ENCODE measurements at places on chromosomes 1 and 21. TPM values are rescaled to one million over a fixed set of nuclear protein-coding genes. Genes with fewer than 3 reads are reported as not detected.

URB2 gene
- total RNA-seq: 11.5 TPM

C8A gene
- not detected for total RNA-seq

SYT2 gene
- total RNA-seq: not detected

MAEL gene
- not detected for total RNA-seq

KRTAP10-3 gene
- total RNA-seq: 3.3 TPM

CD84 gene
- total RNA-seq: 2.1 TPM

GRCh38 chr1:229407206-229408026, 26.5 kb downstream of the ACTA1 start:
- no peak overlapping the region for H3K27ac ChIP-seq
- peaks cover 46% of the 10 kb centered on the region for H3K4me1 ChIP-seq
- peaks cover 70% of the 10 kb centered on the region for H3K27me3 ChIP-seq
- no peak for DNase-seq
- no peaks in the 10 kb centered on the region for H3K36me3 ChIP-seq

- H3K36me3 ChIP-seq: peaks cover 17% of the 10 kb centered on the region
- H3K4me3 ChIP-seq: no peak overlapping the region
- no peak for DNase-seq
- H3K27me3 ChIP-seq: no peaks in the 10 kb centered on the region
- H3K4me1 ChIP-seq: peaks cover 9% of the 10 kb centered on the region
These were observed 959 bp downstream of the AKR7A3 start for GRCh38 chr1:19287436-19288185.

- peaks cover 3% of the 10 kb centered on the region for H3K4me1 ChIP-seq
- no peak for DNase-seq
- H3K4me3 ChIP-seq: no peak overlapping the region
- no peaks in the 10 kb centered on the region for H3K36me3 ChIP-seq
- H3K27ac ChIP-seq: no peak overlapping the region
These were observed 11.0 kb upstream of the C1QA start for GRCh38 chr1:22625262-22625925.

DNA sequence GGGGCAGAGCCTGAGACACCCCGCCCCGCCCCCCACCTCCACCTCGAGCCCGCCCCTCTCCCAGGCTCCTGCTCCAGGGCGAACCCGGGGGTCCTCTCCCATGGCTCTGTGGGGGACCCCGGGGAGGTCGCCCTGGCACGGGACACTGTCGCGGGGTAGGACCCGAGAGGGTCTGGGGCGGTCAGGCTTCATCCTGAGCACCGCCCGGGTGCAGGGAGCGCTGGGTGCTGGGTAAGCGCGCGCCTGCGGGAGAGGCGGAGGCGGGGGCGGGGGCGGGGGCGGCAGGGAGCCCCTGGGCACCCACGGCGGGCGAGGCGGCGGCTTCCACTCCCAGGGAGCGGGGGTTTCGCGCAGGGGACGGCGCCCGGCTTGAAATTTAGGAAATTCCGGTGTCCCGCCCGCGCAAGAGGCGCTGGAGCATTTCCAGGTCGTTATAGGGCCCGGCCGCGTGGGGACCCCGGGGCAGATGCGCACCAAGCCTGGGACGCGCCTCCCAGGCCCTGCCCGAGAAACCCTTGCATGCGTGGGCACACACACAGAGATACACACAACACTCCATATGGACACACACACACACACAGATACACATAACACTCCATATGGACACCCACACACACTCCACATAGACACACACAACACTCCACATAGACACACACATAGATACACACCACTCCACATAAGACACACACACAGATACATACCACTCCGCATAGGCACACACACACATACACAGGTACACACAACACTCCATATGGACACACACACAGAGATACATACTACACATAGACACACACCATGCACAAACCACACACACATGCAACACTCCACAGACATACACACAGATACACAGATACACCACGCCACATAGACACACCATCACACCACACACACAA, 48.7 kb upstream of the SLC19A1 start:
- peaks cover 44% of the 10 kb centered on the region for H3K27me3 ChIP-seq
- no peak overlapping the region for H3K27ac ChIP-seq
- peaks cover 24% of the 10 kb centered on the region for H3K4me1 ChIP-seq
- H3K4me3 ChIP-seq: peak overlapping the region; percentile 48

GRCh38 chr21:42535602-42536171, 22.0 kb downstream of the SLC37A1 start:
- H3K27ac ChIP-seq: no peak overlapping the region
- H3K36me3 ChIP-seq: peaks cover 5% of the 10 kb centered on the region
- peaks cover 10% of the 10 kb centered on the region for H3K4me1 ChIP-seq
- peak; percentile 67 for DNase-seq

- DNase-seq: no peak
- H3K27ac ChIP-seq: no peak overlapping the region
- H3K4me3 ChIP-seq: no peak overlapping the region
- no peaks in the 10 kb centered on the region for H3K27me3 ChIP-seq
- no peaks in the 10 kb centered on the region for H3K36me3 ChIP-seq
These were observed 134.2 kb downstream of the GRIK3 start for GRCh38 chr1:36900128-36900527.

DNA sequence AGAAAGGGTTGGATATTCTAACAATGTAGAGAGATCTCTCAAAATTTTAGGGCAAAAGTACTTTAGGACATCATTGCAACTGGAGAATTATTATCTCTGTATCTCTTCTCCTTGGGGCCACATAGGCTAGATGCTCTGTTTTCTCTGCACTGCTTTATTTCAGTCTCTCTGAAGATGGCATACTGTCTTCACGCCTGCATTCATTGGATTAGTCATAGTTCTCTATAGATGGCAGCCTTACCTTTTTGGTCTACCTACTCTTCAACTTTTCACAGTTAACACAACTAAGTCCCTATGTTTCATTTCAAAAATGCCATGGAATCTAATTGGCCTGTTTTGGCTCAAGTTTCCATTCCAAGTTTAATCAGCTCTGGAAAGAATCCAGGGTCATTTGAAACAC, 1623.3 kb upstream of the B3GALT2 start:
- DNase-seq: no peak
- no peaks in the 10 kb centered on the region for H3K36me3 ChIP-seq
- H3K4me1 ChIP-seq: no peaks in the 10 kb centered on the region

- H3K27ac ChIP-seq: no peak overlapping the region
- DNase-seq: no peak
- peaks cover 4% of the 10 kb centered on the region for H3K4me1 ChIP-seq
- H3K27me3 ChIP-seq: no peaks in the 10 kb centered on the region
These were observed 84.0 kb downstream of the PHTF1 start for GRCh38 chr1:113675302-113675701.

DNA sequence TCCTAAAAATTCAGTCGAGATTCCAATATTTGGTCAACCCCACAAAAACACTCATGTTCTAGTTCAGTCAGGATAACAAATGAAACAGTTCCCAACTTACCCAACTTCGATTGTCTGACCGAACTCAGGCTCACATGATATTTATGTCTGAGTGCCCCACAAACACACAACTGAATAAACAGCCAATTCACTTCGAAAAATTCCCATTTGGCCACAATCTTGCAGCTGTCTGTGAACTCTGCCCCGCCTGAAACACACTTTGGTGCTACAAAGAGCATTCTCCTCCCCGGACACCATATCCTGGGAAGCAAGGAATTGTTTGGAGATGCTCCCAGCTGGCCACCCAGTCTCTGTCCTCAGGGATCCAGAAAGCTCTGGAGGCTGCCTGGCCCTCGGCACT, 52.9 kb upstream of the SIM2 start:
- no peaks in the 10 kb centered on the region for H3K36me3 ChIP-seq
- H3K27me3 ChIP-seq: peaks cover 19% of the 10 kb centered on the region
- no peak for DNase-seq
- H3K27ac ChIP-seq: no peak overlapping the region
- no peaks in the 10 kb centered on the region for H3K4me1 ChIP-seq

DNA sequence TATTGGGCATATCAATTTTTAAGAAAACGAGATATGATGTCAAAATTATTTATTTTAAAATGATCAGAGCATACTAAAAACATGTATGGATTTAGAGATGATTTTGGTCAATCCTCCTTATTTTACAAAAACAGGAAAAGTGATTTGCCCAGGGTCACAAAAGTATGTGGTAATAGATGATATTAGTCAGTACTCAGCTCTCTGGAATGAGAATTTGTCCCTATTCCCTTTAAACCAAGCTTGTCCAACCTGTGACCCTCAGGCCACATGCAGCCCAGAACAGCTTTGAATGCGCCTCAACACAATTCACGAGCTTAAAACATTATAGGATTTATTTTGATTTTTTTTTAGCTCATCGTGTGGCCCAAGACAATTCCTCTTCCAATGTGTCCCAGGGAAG, 104.7 kb downstream of the AKT3 start:
- H3K4me3 ChIP-seq: no peak overlapping the region
- no peaks in the 10 kb centered on the region for H3K36me3 ChIP-seq
- H3K27ac ChIP-seq: no peak overlapping the region
- no peaks in the 10 kb centered on the region for H3K4me1 ChIP-seq
- DNase-seq: no peak
- no peaks in the 10 kb centered on the region for H3K27me3 ChIP-seq

GRCh38 chr1:88472714-88473113, 211.4 kb upstream of the PKN2 start:
- H3K36me3 ChIP-seq: no peaks in the 10 kb centered on the region
- DNase-seq: no peak
- H3K4me1 ChIP-seq: no peaks in the 10 kb centered on the region
- no peak overlapping the region for H3K27ac ChIP-seq

GRCh38 chr1:167676916-167677848, 44.6 kb upstream of the MPZL1 start:
- no peak overlapping the region for H3K4me3 ChIP-seq
- H3K36me3 ChIP-seq: no peaks in the 10 kb centered on the region
- H3K27me3 ChIP-seq: no peaks in the 10 kb centered on the region
- H3K4me1 ChIP-seq: peaks cover 13% of the 10 kb centered on the region

- no peaks in the 10 kb centered on the region for H3K27me3 ChIP-seq
- H3K4me1 ChIP-seq: peaks cover 20% of the 10 kb centered on the region
- H3K4me3 ChIP-seq: no peak overlapping the region
- peaks cover 56% of the 10 kb centered on the region for H3K36me3 ChIP-seq
- H3K27ac ChIP-seq: peak overlapping the region; percentile 61
These were observed 31.7 kb upstream of the AGO1 start for GRCh38 chr1:35851132-35851869.
